Psoas muscle (tissue), 8 donors: ENCODE measurements at places on chromosomes 7 and 10. TPM values are rescaled to one million over a fixed set of nuclear protein-coding genes. Genes with fewer than 3 reads are reported as not detected.

DNA sequence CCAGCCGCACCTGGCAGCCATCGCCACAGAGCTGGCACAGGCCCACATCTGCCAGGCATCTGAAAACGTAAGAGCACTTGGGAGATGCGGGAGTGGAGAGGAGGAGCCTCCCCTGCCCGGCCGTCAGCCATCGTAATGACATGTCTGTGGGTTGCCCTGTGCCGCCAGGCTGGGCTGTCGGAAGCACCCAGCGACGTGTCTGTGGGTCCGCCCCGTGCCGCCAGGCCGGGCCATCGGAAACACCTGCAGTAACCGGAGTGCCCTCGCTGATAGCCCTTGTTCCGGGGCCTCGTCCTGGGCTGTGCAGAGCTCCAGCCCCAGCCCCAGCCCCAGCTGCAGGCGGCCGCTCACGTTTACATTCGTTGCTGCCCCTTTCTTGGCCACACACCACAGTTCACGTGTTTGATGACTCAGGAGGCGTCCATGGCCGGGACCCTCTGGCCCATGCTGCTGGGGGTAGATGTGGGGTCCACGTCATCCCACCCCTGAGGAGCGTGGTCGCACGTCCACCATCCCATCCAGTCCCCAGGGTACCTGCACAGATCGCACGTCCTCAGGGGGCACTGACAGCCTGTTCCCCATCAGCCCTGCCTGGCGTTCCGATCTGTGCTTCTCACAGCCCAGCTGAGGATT is 30.0 kb upstream of the PRKAR1B start:
- no peaks in the 10 kb centered on the region for H3K4me1 ChIP-seq
- H3K27me3 ChIP-seq, result no peaks in the 10 kb centered on the region
- H3K36me3 ChIP-seq, result peaks cover 3% of the 10 kb centered on the region
- no peak overlapping the region for H3K4me3 ChIP-seq

- peaks cover 10% of the 10 kb centered on the region for H3K27me3 ChIP-seq
- no peak overlapping the region for H3K4me3 ChIP-seq
- no peaks in the 10 kb centered on the region for H3K4me1 ChIP-seq
- no peaks in the 10 kb centered on the region for H3K36me3 ChIP-seq
- no peak overlapping the region for H3K27ac ChIP-seq
These were observed 27.4 kb upstream of the HSPA12A start for GRCh38 chr10:116769791-116770190.

GRCh38 chr7:46603296-46603752 is 682.3 kb upstream of the IGFBP3 start:
- no peaks in the 10 kb centered on the region for H3K27me3 ChIP-seq
- H3K4me1 ChIP-seq, result no peaks in the 10 kb centered on the region
- no peaks in the 10 kb centered on the region for H3K36me3 ChIP-seq
- no peak overlapping the region for H3K4me3 ChIP-seq

DNA sequence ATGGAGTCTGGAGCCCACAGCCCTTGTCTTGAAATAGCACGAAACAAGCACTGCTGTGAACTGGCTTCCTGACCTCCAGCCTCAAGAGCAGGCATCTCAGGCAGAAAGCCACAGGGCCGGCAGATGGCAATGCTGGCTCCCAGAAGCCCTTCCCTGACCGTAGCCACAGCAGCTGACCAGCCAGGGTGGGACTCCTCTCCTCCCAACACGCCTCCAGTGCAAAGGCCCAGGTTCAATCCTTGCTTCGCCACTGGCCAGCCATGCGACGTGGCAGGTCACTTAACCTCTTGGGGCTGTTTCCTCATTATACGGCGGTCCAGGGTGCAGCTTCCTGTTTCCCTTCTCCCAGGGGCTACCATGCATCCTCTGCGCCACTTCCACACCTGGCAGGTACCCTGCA is 12.8 kb downstream of the PRKAG2 start:
- no peaks in the 10 kb centered on the region for H3K36me3 ChIP-seq
- no peaks in the 10 kb centered on the region for H3K27me3 ChIP-seq
- H3K4me1 ChIP-seq, result no peaks in the 10 kb centered on the region
- H3K27ac ChIP-seq, result no peak overlapping the region
- DNase-seq, result no peak
- no peak overlapping the region for H3K4me3 ChIP-seq

Gene MACROH2A2
- 6.2 TPM for total RNA-seq
